Activated effector memory CD4-positive, alpha-beta T cell treated with Interleukin-2 at 50 U/mL for 16 hours (primary cell): ENCODE measurements at places on chromosomes 1 and 21.
A peak's percentile ranks its signal among the peaks of the same experiment; 100 is the strongest.

DNA sequence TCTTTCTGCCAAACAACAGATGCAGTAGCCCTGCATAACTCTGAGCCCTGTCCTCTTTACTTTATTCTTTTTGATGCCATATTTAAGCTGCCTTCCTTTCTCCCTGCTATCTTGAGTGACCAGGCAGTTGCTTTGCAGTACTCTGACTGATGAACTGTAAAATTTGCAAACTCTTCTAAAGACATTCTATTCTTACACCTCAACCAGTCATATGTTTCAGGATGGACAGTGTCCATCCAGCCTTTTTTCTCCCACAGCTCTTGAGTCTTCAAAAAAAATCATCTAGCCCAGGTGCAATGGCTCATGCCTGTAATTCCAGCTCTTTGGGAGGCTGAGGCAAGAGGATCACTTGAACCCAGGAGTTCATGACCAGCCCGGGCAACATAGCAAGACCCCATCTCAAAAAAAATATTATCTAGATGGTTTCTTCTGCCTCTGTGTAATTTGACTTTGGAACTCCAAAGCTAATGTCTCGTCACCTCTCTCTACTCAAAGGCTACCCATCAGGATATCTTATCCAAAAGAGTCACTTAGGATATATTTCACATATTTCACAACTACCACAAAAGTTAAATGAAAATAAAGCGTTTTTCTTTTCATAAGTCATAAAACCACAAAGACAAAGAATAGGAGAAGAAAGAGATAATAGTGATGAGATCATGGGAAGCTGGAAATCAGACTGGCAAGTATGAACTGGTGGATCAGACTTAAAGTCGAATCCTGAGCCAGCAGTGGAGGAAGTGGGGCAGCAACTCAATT lies 54.6 kb upstream of the IPO9 start:
- no peak for DNase-seq

DNA sequence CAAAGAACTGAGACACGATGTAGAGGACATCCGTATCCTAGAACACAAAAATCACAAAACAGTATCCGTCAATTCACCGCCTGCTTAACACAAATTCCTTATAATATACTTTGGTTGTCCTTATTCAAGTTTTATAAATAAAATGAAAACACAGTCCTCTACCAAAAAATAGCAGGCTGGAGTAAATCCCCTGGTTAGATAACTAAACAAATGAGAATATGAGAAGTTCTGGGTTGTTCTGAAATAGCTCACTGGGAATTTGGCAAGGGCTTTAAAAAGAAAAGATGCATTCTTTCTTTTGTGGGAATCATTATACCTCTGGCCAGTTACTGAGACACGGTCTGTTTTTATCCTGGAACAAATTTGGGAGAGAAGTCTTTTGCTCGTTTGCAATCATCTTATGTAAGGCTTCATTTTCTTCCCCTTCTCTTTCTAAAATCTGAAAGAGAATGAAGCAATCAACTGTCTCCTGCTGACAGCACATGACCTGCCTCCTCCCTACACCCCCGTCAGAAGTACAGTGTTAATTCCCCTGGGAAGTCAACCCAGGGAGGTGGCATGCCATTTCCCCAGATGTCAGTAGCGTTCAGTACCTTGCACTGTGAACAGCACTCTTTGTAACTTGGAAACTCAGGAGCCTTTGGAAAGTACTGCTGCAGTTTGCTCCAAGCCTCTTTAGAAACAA lies 37.1 kb upstream of the RAP1GAP start:
- no peak for DNase-seq

DNA sequence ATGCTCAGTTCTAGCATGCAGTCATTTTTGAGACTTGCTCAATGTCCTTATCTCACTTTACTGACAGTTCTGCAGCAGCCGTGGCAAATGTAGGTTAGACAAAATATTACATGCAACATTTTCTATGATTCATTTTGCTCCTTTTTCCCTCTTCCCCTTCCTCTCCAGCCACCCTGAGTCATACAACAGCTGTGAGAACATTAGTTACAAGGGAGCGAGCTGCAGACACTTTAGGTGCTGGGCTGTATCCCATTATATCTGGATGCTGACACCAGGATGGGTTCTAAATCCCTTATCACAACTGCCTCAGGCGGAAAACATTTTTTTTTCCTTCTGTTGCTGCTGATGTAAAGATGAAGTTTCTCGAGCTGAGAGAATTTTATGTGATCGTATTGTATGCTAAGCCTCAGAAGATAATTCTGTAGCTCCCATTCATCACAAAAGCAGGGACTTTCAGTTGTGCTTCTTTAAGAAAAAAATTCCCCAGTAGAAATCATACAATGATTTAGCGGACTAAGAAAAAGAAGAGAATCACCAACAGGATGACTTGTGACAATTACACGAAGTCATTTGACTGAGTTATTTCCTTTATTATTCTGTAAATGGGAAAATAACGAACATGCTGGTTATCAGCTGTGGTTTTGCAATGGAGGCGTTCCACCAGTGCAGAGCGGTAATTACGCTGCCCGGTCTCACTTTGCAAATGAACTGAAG lies 345.0 kb downstream of the DISC1 start:
- no peak for DNase-seq

GRCh38 chr1:84961316-84961715 lies 35.6 kb downstream of the MCOLN2 start:
- no peak for DNase-seq

GRCh38 chr1:112030157-112030556 lies 40.7 kb upstream of the KCND3 start:
- no peak for DNase-seq

GRCh38 chr1:229062135-229062534 lies 208.8 kb upstream of the RAB4A start:
- no peak for DNase-seq

DNA sequence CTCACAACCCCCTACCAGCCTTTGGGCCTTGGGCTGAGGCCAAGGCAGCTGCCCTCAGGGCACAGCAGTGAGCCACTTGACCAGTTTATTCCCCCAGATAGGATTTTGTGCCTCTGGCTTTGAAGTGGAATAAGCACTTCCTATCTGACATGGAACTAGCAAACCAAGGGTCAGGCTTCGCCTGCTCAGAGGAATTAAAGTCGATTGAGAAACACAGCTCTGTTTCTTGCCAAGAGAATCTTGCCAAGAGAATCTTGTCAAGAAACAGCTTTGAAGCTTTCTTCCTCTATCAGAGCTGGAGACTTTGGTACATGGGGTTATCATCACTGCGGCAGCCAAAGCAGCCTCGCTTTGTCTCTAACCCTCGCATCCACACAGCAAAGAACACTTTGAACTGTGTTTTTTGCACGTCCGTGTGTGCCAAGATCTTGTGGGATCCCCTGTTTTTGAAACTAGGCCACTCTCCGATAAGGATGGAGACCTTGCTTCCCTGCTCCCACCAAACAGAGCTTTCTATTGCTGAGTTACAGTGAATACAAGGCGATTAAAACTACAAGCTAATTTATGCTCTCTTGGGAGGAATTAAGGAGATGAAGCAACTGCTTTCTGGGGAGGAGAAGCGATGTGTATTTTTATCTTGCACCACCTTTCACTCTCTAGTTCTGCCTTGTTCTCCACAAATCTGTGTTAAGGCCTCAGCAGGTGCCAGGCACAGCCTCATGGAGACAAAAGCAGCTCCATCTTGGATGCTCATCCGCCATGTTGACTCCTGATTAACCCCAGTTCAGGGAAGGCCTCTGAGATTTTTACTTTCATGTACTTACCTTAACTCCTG lies 67.3 kb downstream of the RHOU start:
- no peak for DNase-seq

DNA sequence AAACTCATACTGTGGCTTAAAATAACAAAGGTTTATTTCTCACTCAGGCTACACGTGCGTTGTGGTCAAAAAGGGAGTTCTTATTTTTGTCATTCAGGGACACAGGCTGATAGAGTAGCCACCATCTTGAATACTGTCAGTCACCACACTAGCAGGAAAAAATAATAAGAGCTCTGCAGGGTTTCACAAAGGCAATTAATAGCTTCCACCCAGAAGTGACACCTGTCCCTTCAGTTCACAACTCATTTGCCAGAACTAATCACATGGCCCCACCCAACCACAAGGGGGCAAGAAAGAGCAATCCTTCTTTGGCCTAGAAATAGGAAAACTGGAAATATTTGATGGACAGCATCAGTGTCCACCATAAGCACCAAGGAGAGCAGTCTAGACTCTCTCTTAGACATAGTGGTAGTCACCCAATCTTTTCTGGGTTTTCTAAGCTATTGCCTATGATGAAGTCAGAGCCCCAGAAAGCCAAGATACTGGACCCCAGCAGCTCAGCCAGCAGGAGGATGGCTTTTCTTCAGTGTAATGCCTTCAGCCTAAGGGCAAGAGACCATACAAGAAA lies 8.2 kb downstream of the HAPLN2 start:
- no peak for DNase-seq

GRCh38 chr21:43786807-43787440 lies 2.5 kb upstream of the RRP1 start:
- no peak for DNase-seq

DNA sequence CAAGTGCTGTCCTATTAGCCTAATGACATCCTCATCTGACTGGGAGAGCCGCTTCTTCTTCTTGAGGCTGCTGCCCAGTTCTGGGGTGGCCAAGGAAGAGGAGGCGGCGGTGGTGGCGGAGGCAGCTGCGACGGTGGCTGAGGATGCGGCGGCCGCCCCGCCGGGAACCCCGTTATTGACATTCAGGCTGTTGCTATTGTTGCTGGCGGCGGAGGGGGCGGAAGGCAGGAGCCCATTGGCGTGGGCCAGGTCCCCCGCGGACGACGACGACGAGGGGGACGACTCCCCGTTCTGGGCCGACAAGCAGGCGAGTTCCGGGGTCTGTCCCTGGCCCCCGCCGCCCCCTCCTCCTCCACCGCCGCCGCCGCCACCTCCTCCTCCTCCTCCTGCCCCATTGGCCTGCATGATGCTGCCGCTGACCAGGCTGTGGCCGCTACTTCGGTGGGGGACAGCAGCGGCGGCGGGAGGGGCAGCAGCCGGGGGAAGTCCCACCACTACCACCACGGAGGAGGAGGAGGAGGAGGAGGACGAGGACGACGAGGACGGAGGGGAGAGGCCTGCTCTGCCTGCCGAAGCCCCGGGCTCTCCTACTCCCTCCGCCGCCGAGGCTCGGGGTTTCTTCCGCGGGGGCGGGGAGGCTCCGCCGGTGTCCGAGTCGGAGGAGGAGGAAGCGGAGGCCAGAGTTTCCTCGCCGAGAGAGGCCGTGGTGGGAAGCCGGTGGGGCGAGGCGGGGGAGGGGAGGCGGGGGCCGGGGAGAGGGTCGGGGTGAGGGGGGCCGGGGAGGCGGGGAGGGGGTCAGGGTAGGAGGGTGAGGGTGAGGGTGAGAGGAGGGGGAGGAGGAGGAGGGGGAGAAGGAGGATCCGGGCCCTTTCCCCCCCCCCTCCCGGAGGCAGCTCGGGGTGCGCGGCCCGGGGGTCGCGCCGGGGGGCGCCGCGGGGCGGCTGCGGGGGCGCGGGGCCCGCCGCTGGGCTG lies 610 bp downstream of the WDR26 start:
- peak; percentile 34 for DNase-seq

DNA sequence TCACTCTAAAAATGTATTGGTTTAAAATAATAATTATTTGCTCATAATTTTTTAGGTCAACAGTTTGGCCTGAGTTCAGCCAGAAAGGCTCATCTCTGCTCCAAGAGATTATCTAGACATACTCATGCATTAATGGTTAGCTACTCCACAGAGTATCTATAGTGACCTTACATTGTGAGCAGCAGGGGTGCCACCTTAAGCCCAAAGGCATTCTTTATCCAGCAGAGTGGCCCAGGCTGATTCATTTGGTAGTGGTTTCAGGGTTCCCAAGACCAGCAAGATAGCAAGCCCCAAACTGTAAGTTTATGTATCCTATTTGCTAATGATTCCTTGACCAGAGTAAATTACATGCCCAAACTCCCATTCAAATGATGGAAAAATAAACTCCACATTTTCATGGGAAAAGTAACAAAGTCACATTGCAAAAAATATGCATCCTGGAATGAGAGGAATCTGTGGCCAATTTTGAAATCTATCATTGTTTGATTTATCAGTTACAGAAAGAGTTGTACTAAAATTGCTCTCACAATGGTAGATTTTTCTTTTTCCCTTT lies 182.6 kb upstream of the KCNK2 start:
- no peak for DNase-seq

DNA sequence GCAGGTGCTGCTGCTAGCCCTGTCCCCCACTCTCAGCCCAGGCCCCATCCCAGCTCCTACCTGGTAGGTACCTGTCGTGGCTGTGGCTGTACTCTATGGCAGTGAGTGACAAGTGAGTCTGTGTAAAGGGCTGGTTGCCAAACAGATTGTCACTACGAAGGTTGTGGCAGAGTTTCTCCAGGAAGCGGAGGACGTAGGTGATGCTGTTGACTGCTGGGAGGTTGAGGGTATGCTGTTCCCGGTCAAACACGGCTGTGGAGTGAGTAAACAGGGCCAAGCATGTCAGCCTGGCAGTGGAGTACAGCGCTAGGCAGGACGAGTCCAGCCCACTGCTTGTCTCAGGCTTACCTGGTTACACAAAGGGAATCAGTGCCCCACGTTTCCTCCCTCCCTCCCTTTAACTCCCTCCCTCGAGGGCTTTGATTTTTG lies 24.8 kb upstream of the SLFNL1 start:
- DNase-seq = no peak

DNA sequence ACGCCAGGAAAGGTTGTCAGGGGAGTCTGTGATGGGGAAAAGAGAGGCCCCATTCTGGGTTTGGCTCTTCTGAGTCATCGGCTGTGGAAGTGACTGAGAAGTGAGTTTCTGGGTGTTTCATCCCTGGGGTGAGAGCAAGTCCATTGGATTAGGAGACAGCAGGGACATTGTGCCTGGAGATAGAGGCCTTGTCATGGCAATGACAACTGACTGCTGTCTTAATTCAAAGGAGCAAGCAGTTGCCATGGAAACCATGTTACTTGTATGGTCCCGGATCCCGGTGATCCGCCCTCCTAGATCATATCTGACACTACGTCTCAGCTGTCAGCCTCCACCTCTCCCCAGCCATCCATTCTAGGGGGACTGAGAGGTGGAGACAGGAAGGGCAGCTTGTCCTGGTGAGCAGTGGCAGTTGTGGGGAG lies 34.4 kb downstream of the KIAA0040 start:
- no peak for DNase-seq

- no peak for DNase-seq
These were observed 104.5 kb downstream of the SUSD4 start for GRCh38 chr1:223259462-223259861.

- no peak for DNase-seq
These were observed 327.1 kb downstream of the PBX1 start for GRCh38 chr1:164886101-164886500.

- no peak for DNase-seq
These were observed 380.5 kb upstream of the VAMP3 start for GRCh38 chr1:7390604-7391000.

- no peak for DNase-seq
These were observed 29.3 kb downstream of the MACO1 start for GRCh38 chr1:25460020-25460419.
